ENCODE measurements at places on chromosomes 16 and 17.

DNA sequence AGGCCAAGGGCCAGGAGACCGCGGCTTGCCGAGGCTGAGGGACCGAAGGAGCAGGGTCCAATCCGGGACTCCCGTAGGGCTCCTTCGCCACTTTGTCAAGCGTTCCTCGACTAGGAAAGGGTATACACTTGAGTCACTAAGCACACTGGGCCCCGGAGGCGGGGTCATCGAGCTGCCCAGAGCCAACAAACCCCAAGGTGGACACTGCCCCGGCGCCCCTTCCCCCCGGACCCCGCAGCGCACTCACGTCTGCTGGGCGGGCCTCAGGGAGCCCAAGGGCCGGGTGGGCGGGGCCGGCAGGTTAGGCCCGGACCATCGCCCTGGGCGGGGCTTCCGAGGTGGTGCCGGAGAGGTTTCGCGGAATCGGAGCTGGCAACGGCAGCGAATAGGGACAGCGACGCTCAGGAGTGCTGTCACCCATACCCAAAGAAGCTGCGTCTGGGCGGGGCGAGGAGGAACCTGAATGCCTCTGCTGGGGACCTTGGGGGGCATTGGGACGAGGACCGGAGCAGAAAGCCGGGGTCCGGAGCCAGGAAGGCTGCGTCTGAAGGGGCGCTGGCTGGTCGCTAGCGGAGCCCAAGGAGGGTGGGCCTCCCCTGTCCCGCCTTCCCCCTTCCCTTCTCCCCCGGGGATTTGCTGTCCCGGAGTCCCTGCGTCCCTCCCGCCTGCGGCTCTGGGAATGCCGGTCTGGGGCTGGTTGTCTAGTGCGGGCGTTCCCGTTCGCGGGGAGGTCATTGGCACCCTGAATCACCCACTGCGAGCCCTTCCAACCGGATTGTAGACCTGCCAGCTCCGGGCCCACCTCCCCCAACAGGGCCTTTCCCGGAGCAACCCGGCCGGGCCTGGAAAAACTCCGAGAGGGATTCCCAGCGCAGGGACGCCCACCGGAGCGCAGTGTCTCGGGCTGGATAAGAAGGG is 118.2 kb upstream of the SMURF2 start:
- peak; percentile 74 for DNase-seq

GRCh38 chr17:76492989-76493501 is 8.2 kb downstream of the RHBDF2 start:
- DNase-seq, result peak; percentile 77

DNA sequence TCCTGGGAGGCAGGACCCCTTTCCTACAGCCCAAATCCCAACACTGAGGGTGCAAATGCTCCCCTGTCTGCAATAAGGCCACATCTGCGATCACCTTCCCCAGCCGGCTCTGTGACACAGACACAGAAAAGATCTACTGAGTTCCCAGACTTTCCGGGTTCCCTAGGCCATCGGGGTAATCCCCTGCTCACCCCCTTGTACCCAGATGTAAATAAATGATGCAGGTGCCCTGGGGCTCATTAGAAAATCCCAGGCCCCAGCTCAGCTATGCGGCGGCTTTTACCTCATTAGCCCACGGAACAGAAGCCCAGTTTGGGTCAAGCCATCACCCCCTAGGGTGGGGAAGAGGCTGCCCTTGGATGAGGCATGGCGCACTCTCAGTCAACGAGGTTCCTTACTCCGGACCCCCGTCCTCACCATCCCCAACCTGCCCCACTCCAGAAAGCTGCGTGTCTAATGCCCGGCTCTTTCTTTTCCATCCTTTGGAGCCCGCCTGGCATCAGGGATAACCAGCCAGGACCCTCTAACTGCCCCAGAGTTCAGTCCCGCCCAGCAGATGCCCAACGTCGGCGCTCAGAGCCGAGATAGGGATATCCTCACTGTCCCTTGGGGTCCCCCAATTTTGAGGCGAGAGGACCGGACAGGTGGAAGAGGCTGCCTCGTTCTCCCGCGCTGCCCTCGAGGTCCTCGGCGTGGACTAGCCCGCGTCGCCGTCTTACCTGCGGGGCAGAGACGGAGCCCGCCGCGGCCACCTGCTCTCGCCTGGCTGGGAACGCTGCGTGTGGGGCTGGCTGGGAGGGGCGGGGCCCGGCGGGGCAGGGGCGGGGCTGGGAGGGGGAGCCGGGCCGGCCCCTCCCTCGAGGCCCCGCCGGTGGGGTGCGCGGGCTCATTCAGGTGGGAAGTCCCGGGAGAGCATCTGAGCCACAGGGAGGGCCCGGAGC is at the start of gene ZNF385C:
ZNF385C (minus strand) TSS at position 783 of the 941 bp plus-strand sequence. CDS start 35,417 bp downstream, outside the sequence.
- DNase-seq, result peak; percentile 78

DNA sequence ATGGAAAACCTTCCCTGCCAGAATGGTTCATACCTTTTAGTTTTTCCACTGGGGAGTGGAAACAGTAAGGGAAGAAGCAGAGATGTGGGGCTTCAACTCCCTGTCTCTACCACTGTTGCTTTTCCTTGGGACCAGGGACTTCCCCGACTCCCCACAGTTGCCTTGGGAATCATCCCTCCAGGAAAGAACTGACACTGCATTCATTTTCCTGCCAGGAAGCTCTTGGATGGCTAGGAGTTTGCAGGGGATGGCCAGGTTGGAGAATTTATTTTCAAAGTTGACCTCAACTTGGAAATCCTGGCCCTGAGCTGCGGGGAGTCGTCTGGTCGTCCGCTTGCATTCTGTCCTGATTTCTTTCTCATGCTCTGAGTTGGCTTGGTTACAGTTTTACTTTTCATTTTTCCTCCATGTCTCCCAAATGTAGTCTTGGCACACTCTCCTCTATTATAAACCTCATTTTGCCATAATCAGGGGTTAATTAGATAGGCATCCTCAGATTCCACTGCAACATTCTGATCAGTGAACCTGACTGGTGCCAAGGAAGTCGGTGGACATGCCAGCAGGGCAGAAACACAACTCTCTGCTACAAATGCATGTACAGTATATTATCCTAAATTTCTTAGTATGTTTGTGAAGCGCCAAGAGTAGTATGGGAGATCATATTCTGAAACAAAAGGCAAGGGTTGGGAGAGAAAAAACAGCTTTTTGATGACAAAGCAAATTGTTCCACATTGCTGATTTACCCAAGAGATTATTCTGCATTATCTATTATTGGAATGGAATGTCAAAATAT is 220.5 kb upstream of the XYLT1 start:
- DNase-seq, result no peak

DNA sequence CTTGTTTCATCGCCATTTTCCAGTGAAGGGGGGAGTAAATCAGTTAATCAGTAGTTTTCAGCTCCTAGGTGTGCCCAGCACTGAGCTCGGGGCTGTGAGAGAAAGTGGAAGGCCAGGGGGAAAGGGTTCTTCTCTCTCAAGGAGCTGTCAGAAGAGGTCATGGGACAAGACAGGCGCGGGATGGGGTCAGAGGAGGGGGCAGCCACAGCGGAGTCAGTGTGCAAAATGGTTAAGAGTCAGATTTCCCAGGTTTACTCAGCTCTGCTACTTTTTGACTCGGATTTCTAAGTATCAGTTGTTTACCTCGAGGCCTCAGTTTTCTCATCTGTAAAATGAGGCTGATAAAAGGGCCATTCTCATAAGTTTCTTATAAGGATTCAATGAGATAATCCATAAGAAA is 4.3 kb upstream of the XYLT1 start:
- DNase-seq, result no peak

Data from GM13976 (cell line).